ENCODE measurements at places on chromosomes 5 and 9. TPM values are rescaled to one million over a fixed set of nuclear protein-coding genes. Genes with fewer than 3 reads are reported as not detected.

Gene GTF2H2
- total RNA-seq, result 28.7 TPM

Gene TLR4
- total RNA-seq, result 0.72 TPM

Gene ZBTB5
- 12.5 TPM for total RNA-seq

Gene TRIM52
- total RNA-seq, result 43.0 TPM

Gene CTNND2
- not detected for total RNA-seq

Gene GABBR2
- not detected for total RNA-seq

Gene AK8
- total RNA-seq, result not detected

Gene BSPRY
- 9.6 TPM for total RNA-seq

DNA sequence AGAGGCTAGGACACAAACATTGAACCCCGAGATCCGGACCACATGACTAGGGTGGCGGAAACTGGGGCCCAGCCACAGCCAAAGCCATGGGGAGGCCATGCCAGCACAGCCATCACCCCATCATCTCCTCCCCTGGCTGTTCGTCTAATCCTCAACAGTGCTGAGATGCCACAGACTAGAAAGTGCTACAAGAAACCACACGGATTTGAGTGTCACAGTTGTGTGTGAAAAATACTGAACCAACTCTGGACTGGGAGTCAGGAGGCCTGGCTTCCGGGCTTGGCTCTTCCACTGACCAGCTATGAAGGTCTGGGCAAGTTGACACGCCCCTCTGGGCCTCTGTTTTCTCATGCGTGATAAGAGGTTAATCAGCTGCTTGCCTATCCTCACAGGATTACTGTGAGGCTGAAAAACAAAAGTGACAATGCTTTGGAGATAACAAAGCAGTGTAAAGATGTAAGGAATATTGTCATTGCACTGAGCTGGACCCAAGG is 38.8 kb upstream of the SHB start:
- H3K4me1 ChIP-seq, result no peaks in the 10 kb centered on the region
- no peak overlapping the region for H3K27ac ChIP-seq
- H3K36me3 ChIP-seq, result no peaks in the 10 kb centered on the region

- DNase-seq, result no peak
- H3K4me1 ChIP-seq, result peaks cover 62% of the 10 kb centered on the region
- H3K4me3 ChIP-seq, result no peak overlapping the region
- no peaks in the 10 kb centered on the region for H3K27me3 ChIP-seq
- peaks cover 4% of the 10 kb centered on the region for H3K36me3 ChIP-seq
Measured at GRCh38 chr9:120886490-120886967, 9.5 kb upstream of the PHF19 start.

- H3K27ac ChIP-seq, result no peak overlapping the region
- H3K36me3 ChIP-seq, result peaks cover 38% of the 10 kb centered on the region
- DNase-seq, result no peak
- H3K4me3 ChIP-seq, result no peak overlapping the region
- peaks cover 2% of the 10 kb centered on the region for H3K4me1 ChIP-seq
- H3K27me3 ChIP-seq, result no peaks in the 10 kb centered on the region
Measured at GRCh38 chr9:71741926-71742648, 26.2 kb downstream of the CEMIP2 start.

DNA sequence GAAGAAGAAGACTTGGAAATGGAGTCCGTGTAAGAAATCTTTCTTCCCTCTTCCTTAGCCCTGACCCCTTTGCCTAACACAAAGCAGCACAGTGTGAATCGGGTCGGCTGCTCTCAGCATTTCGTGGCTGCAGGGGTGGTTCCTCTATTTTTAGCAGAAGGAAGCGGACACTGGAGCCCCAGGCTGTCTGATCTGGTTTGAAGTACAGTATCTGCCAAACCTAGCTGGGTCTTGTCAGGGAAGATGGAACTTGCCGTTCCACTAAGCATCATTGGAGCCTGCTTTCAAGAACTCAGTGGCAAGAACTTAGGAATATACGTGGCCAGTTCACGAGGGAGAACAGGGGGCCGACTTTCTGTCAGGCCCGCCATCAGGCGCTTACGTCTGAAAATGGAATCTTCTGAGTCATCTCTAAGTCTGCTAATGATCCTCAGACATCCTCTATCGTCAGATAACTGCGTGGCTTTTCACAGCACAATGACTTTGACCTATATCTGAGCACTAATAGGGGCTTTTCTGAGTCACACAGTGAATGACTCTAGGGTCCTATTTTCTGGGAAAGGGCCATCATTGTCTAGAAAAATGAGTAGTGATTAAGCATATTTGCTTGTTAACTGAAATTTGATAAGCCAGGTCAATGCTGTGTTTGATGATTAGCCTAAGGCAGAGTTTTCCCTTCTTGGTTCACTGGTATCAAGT is 43.3 kb upstream of the NCS1 start:
- peak overlapping the region; percentile 93 for H3K27ac ChIP-seq
- H3K36me3 ChIP-seq, result peaks cover 26% of the 10 kb centered on the region
- peak; percentile 55 for DNase-seq
- H3K4me1 ChIP-seq, result peaks cover 44% of the 10 kb centered on the region
- no peaks in the 10 kb centered on the region for H3K27me3 ChIP-seq

DNA sequence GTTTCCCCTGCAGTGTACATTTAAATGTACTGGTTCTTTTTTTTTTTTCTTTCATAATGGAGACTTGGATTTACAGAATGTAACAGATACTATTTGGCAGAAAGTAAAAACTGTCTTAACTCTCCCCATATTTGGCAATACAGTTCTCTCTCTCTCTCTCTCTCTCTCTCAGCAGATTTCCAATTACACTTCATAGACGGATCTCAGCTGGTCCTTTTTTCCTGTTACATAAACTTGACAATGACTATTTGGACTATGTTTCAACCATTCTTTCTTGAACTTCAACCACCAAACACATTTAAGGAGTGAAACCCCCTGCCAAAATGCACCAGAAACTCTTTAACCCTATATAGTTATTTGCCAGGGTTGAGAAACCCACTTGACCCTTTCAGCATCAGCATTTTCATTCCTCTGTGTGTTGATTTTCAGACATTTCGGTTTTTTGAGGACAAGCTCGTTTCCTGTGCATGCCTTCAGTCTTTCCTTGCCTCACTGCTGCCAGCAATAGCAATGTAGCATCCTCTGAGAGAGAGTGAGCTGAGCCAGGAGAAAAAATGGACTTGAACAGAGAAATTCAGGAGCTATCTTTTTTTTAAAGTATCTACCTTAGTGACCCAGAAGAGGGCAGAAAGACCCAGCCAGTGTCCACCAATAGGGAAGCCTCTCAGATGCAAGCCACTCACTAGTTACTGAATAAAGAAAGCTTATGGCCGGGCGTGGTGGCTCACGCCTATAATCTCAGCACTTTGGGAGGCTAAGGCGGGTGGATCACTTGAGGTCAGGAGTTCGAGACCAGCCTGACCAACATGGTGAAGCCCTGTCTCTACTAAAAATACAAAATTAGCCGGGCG is 26.0 kb upstream of the GNA14 start:
- no peaks in the 10 kb centered on the region for H3K4me1 ChIP-seq
- no peaks in the 10 kb centered on the region for H3K36me3 ChIP-seq
- H3K27me3 ChIP-seq, result peaks cover 4% of the 10 kb centered on the region
- DNase-seq, result no peak

GRCh38 chr5:32753051-32753450 is 41.9 kb downstream of the NPR3 start:
- no peak overlapping the region for H3K4me3 ChIP-seq
- no peaks in the 10 kb centered on the region for H3K27me3 ChIP-seq
- H3K27ac ChIP-seq, result no peak overlapping the region
- no peaks in the 10 kb centered on the region for H3K4me1 ChIP-seq
- no peak for DNase-seq

DNA sequence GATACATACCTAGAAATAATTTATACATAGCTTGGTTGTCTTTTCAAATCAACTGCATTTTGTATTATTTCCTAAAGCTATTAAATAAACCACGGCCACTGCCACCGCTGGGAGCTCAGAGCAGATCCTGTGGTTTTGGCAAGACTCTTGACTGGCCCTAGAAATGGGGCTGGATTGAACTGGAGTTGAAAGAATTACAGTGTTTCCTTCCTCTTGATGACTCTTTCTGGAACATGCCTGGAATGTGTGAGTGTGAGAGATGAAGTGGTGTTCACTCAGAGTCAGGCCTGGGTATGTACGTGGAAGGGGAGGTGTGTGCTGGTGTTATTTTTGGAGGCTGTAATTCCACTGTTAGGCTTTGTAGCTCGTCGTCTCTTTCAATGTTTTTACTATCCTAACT is 45.9 kb downstream of the TEK start:
- H3K4me3 ChIP-seq, result no peak overlapping the region
- H3K4me1 ChIP-seq, result no peaks in the 10 kb centered on the region
- no peak for DNase-seq
- H3K27ac ChIP-seq, result no peak overlapping the region
- peaks cover 1% of the 10 kb centered on the region for H3K27me3 ChIP-seq

- H3K4me3 ChIP-seq, result no peak overlapping the region
Measured at GRCh38 chr5:100584069-100584468, 48.9 kb downstream of the FAM174A start.

DNA sequence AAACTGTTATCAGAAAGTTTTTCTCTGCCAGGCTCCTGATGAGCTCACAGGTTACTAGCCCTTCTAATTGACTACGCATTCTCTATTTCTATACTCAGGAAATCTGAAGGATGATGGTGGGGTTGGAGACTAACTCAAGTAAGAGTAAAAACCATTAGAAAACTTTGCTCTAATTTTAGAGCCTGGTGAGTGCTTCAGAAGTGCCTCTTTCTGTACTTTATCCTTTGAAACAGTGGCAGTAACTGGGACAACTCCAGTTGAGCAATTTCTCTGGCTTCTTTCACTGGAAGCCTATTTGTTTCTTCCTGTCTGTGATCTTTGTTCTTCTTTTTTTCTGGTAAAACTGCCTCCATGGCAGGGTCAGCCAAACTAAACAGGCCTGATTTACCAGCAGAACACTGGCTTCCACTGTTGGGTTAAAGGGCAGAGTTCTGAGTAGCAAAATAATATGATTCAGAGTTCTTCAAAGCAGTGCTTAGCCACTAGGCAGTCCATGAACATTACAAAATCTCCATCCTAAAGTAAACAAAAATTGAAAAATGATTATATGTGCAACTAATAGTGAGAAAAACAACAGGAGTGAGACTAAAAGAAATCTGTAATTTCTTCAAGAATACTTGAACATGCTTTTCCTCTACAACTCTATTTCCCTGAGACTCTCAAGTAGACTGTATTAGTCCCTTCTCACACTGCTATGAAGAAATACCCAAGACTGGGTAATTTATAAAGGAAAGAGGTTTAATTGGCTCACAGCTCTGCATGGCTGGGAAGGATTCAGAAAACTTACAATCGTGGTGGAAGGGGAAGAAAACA is 79.8 kb downstream of the MROH2B start:
- no peaks in the 10 kb centered on the region for H3K27me3 ChIP-seq
- no peak for DNase-seq
- H3K4me1 ChIP-seq, result no peaks in the 10 kb centered on the region
- H3K36me3 ChIP-seq, result no peaks in the 10 kb centered on the region
- H3K4me3 ChIP-seq, result no peak overlapping the region

GRCh38 chr9:77014597-77015263 is 4.7 kb upstream of the FOXB2 start:
- H3K27me3 ChIP-seq, result peaks cover 89% of the 10 kb centered on the region
- peaks cover 4% of the 10 kb centered on the region for H3K36me3 ChIP-seq
- H3K4me3 ChIP-seq, result no peak overlapping the region
- peaks cover 8% of the 10 kb centered on the region for H3K4me1 ChIP-seq

GRCh38 chr9:85743275-85744128 is 1.7 kb upstream of the AGTPBP1 start:
- H3K27ac ChIP-seq, result peak overlapping the region; percentile 88
- DNase-seq, result no peak
- no peaks in the 10 kb centered on the region for H3K36me3 ChIP-seq
- peaks cover 25% of the 10 kb centered on the region for H3K4me1 ChIP-seq
- H3K27me3 ChIP-seq, result peaks cover 2% of the 10 kb centered on the region
- H3K4me3 ChIP-seq, result peak overlapping the region; percentile 70

DNA sequence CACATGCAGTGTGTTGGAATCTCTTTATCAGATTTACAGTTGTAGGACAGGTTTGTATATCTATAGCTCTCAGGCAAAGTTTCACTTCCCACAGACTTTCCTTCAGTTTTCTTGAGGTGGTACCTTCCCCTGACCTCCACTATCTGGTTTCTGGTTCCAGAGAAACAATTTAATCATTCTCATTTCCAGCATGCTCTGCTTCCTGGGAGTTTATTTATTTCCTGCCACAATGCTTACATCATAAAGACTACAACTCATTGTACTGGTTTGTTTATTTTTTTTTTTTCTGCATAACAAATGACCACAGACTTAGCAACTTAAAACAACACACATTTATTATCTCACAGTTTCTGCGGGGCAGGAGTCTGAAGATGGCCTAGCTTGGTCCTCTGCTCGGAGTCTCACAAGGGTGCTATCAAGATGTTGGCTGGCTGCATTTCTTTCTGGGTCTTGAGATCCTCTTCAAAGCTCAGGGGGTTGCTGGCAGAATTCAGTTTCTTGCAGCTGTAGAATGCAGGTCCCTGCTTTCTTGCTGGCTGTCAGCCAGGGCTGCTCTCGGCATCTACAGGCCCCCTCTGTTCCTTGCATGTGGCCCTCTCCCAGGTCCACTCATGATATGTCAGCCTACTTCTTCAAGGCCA is 247.7 kb downstream of the ENC1 start:
- H3K27me3 ChIP-seq, result no peaks in the 10 kb centered on the region
- H3K4me1 ChIP-seq, result no peaks in the 10 kb centered on the region
- H3K36me3 ChIP-seq, result no peaks in the 10 kb centered on the region
- DNase-seq, result no peak

DNA sequence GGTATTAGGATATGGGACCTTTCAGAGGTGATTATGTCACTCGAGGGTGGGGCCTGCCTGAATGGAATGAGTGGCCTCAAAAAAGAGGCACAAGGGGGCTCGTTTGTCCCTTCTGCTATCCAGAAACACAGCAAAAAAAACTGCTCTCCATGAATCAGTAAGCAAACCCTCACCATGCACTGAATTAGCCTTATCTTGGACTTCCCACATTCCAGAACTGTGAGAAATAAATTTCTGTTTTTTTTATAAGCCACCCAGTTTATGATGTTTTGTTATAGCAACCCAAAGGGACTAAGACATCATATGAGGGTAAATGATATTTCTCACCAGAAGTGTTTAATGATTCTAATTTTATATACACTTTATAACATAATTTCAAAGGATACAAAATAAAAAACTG is 476.6 kb upstream of the EDIL3 start:
- no peaks in the 10 kb centered on the region for H3K36me3 ChIP-seq
- H3K27me3 ChIP-seq, result no peaks in the 10 kb centered on the region
- DNase-seq, result no peak

DNA sequence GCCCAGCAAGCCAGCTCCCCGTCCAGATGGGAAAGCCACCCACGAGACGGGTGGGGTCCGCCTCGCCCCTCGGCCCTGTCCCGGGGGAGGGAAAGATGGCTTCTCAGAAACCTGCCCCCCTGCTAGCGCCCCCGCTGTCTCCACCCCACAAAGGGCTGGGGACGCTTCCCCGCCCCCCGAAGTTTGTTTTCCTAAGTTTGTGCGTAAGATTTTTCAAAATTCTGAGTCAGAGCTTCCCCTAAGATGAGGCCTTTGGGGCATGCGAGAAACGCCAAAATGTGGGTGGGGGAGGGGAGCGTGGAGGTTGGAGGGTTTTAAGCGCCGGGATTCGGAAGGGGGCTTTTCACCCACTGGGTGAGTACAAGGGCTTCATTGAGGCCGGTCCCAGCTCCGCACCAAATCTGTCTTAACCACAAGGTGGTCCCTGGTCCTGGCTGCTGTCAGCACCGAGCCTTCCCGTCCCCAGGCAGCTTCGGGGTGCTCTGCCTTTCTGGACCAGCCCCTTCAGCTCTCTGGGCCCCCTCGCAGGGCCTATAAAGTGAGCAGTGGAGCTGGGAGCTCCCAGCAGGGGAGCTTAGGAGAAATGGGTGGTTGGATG is 32.3 kb downstream of the PRRX2 start:
- peaks cover 3% of the 10 kb centered on the region for H3K4me1 ChIP-seq
- H3K27me3 ChIP-seq, result peaks cover 62% of the 10 kb centered on the region
- H3K4me3 ChIP-seq, result peak overlapping the region; percentile 16
- DNase-seq, result no peak
- H3K27ac ChIP-seq, result no peak overlapping the region
- H3K36me3 ChIP-seq, result no peaks in the 10 kb centered on the region
